Fibroblast of villous mesenchyme (primary cell): ENCODE measurements at places on chromosomes 6 and 20.
A peak's percentile ranks its signal among the peaks of the same experiment; 100 is the strongest.

GRCh38 chr6:66179361-66179760, 472.3 kb upstream of the EYS start:
- DNase-seq: no peak

DNA sequence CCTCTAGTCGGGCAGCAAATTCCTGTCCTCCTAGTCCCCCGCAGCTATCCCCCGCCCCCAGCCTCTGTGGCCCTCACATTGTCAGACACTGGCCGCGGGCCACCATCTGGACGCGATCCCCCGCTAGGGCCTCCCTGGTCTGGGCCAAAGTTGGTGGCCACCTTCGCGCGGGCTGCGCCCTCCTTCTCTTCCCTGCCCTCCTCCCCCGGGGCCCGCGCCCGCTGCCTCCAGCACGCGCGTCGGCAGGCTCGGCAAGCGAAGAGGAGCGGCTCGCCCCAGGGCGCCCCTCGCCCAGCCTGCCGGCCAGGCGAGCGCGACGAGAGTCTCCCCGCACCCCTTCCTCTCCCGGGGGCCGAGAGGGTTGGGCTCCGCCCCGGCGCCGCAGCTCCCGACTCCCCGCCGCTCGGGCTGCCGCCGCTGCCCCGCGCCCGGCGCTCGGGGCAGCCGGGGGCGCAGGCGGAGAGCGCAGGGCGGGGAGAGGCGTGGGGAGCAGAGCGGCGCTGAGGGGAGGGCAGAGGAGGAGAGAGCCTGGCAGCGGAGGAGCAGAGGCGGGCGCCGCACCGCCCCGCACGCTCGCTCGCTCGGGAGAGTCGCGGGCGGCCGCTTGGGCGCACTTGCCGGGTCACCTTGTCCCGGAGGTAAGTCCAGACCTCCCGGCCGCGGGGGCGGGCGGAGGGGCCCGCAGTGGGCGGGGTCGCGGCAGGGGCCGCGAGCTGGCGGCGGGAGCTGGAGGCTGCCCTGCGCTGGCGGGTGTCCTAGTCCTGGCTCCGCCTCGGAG, at the start of gene SYNDIG1:
TSS of gene SYNDIG1 (plus strand) at position 514 of the 778 bp plus-strand sequence. CDS start 73,469 bp downstream, outside the sequence.
- DNase-seq: no peak

- DNase-seq: peak; percentile 21
Observed at GRCh38 chr20:20065361-20065760, 13.0 kb downstream of the CFAP61 start.

DNA sequence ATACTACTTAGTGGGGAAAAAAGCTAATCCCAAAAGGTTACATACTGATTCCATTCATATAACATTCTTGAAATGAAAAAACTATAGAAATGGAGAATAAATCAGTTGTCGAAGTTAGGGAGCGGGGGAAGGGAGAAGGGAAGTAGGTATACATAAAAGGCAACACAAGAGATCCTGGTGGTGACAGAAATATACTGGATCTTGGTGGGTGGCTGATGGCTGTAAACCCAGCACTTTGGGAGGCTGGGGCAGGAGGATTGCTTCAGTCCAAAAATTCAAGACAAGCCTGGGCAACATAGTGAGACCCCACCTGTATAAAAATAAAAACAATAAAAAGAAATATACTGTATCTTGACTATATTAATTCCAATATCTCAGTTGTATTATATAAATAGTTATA, 105.7 kb upstream of the LGSN start:
- DNase-seq: no peak

DNA sequence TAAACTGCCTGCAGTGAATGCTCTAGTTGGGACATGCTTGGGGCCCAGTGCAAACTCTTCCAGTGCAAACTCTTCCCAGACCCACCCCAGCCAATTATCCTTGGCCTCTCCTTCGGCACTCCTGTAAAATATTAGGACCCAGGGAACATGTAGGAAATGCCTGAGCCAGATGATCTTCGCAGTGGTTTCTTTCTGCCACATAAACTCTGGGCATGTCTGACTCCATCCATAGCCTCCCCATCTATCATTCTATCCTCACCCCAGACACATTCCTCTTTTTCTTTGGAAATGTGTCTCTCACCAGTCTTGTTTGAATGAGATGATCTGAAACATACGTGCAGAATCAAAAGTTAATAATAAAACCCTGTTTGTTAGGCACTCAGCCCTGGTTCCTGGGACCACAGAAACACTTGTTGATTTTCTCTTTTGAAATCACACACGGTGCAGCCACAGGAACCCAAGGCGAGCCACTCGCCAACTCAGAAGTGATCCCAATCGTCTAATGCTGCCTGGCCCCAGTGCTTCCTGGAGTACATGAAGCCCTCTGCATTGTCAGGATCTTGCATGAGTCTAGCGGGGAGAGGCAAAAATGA, 108.9 kb upstream of the CST7 start:
- no peak for DNase-seq

- peak; percentile 60 for DNase-seq
Observed at GRCh38 chr6:56222499-56222898, 24.9 kb downstream of the COL21A1 start.

GRCh38 chr20:57546956-57547649, 13.8 kb upstream of the PCK1 start:
- DNase-seq: no peak
